ENCODE measurements at places on chromosomes 4 and X.
A peak's percentile ranks its signal among the peaks of the same experiment; 100 is the strongest.

DNA sequence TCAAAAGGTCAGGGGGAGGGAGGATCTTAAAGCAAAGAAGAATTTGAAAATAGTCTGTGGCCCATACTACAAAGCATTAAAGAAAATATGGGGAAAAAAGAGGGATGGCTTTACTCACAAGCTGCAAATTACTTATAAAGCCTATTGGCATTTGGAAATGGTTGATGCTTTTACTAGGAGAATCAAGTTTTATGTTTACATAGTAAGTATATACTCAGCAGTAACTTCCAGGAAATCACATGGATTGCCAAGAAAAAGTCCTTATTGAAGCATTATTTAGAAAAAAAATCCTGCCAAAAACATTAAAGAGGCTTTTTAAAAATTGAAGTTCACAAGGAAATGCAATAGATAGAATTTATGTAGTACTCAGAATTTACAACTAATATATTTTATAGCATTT is 8.4 kb upstream of the SH3RF1 start:
- DNase-seq = no peak

GRCh38 chrX:44440006-44440405 is 96.5 kb upstream of the EFHC2 start:
- no peak for DNase-seq

GRCh38 chr4:86921608-86922252 is 13.1 kb upstream of the AFF1 start:
- DNase-seq = no peak

GRCh38 chrX:122115604-122116003 is 1068.2 kb downstream of the GLUD2 start:
- DNase-seq = no peak

DNA sequence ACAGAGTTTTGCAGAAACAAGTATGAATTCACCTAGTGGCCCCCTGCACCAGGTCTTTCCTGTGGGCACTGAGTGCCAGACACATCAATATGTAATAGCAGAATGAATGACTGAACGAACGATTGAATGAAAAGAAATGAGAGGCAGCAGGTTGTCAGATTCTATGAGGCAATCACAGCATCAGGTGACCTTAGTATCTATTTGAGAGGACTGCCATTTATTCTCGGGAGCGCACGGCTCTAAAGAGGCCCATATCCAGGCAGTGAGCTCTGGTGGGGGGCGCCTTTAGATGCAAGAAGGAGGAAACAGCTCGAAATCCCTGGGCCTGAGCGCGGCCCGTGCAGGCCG is 528 bp upstream of the SLC25A4 start:
- DNase-seq = no peak

GRCh38 chr4:15793506-15794363 is 15.6 kb downstream of the CD38 start:
- DNase-seq = no peak

DNA sequence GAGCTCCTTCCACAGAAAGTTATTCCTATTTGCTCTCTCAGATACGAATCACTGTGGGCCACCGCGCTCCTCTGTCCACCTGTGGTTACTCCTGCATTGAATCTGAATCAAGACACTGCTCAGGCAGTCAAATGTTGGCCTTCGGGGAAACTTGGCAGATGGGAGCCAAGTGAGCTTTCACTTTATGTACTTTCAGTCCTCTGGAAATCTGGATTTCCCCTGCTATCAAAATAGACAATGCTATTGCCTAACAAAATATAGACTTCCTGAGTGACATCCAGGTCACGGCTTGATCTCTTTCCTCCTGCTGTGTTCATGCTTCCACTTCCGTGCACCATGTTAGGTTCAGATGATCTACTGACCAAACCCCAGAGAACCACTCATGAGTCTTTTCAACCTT is 43.8 kb downstream of the FHL1 start:
- no peak for DNase-seq

- DNase-seq = no peak
Measured at GRCh38 chr4:101306764-101307615, 40.3 kb downstream of the PPP3CA start.

- no peak for DNase-seq
Measured at GRCh38 chrX:153866302-153867019, 19.5 kb downstream of the L1CAM start.

DNA sequence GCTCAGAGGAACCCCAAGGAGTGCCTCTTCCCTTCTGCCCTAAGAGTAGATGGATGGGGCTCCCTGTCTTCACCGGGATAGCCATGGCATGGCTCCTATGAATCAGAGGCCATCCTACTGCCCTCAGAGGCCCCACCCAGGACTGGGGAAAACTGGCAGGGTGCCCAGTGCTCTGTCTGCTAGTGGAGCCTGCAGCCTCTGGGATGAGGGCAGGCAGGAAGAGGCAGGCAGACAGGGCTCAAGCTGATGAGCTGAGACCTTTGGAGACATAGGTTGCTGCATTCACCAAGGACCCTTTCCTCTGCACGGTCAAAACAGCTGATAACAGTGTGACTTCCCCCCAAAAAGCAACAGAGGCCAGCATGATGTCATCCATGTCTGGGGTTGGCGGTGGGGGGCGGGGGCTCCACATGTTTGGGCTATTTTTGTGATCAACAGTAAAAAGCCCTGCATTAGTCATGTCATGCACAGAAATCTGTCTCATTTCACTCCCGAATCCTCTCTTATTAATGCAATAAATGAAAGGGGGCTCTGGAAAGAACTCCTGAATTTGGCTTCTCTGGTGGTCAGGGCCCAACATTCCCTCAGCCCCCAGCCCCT is 207.6 kb upstream of the MAMLD1 start:
- peak; percentile 73 for DNase-seq

DNA sequence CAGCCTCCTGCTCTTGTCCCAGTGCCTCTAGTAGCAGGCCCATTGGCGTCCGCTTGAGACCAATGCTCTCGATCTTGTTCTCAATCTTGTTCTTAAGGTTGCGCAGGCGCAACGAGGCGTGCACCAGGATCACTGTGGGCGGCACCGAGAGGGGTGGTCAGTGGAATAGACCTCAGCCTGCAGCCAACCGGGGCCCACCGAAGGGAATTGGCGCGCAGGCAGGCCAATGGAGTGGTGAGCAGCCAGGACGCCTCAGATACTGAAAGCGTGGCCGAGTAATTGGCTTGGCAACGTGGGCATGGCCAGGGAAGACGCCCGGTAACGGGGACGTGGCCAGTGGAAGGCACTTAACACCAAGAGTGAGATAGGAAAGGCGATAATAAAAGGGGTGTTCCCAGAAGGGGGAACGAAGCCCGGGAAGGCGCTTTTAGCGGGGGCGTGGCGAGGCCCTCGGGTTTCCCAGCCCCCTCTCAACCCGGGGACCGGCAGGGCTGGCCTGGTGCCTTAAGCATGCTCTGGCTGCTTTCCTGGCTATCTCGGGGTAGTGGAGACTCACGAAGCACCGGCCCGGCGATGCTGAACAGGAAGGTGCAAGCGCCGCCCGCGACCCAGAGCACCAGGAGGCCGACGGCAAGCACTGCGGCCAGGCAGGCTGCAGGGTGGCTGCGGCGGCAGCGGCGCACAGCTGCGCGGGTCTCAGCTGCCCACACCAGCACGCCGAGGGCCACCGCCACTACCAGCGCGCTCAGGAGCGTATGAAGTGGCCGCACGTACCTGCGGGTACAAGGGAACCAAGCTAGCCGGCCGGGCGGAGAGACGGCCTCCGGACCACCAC is 1.7 kb downstream of the PRAF2 start:
- no peak for DNase-seq
